ENCODE measurements at places on chromosomes 1 and 21.

- DNase-seq, result no peak
These were observed 136.0 kb downstream of the SNX7 start for GRCh38 chr1:98797506-98797905.

GRCh38 chr1:54857746-54858561 is 29.0 kb downstream of the DHCR24 start:
- DNase-seq, result no peak

GRCh38 chr1:46021046-46021996 is 111.1 kb downstream of the PIK3R3 start:
- DNase-seq, result no peak

DNA sequence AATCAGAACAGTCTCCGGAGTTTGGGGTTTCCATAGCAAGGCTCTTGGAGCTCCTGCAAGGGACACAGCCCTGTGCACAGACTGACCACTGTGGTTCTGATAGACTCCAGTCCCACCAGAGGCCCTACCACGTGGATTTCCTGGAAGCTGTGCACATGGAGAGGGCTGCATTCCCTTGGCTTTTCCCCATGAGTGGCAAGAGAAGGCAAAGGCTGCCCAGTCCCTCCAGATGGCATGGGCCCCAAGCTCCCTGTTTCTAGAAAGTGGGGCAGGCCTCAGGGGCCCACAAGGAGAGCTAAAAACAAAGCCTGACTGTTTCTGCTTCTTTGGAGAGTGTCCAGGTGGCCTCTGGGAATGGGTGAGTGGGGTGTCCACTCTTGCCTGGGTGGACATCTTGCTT is 87.5 kb downstream of the DDX20 start:
- DNase-seq, result no peak

- DNase-seq, result no peak
These were observed 32.3 kb downstream of the PTPRC start for GRCh38 chr1:198671136-198671535.

- DNase-seq, result no peak
These were observed 31.4 kb downstream of the STPG1 start for GRCh38 chr1:24382165-24382577.

- DNase-seq, result peak; percentile 35
These were observed 2.7 kb downstream of the SCYL3 start for GRCh38 chr1:169890761-169891538.

DNA sequence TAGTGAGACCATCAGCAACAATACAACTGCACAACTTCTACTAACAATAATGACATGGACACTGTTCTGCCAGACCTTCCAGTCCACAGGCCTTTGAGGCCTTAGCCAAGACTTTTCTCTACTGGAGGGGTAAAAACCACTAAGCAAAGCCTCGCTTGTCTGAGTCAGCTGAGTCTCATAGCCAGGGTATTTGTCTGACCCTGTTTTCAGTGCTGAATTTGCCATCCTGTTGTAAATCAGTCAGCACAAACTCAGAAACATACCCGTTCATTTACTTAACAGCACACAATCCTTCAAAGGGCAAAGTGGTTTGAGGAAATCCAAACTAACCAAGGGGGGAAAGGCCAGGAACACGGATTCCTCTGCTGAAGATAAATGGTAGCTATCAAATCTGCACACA is 537.8 kb downstream of the SMYD3 start:
- DNase-seq, result no peak

DNA sequence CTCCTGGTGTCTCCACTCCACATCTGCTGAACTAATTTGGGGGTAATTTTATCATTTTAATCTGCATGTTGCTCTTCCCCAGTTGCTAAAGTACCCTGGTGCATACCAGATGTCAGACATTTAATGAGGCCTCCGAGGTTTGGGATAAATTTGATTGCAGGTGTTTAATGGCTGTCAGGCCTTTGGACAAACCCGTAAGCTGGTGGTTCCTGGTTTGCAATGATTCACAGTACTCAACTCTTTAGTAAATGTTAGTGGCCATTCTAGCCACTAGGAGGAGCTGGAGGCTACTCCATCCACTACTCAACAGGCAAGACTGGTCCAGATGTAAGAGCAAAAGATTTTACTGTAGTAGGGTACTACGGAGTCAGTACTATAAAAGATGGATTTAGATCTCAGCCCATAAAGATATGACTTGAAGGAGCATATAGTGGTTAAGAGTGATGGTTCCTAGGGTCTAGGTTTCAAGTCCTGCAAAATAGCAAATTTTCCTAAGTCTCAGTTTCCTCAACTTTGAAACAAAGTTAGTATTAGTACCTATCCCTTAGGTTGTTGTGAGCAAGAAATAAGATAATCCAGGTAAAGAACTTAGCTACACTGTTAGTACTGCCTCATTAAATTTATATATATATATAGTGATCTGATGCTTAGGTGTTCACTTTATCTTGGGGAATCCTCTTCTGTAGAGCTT is 132.8 kb downstream of the SNX7 start:
- peak; percentile 28 for DNase-seq

- no peak for DNase-seq
These were observed 855.0 kb downstream of the USP25 start for GRCh38 chr21:16584756-16585155.

- DNase-seq, result no peak
These were observed 1494.8 kb downstream of the KCNT2 start for GRCh38 chr1:195113471-195113870.

DNA sequence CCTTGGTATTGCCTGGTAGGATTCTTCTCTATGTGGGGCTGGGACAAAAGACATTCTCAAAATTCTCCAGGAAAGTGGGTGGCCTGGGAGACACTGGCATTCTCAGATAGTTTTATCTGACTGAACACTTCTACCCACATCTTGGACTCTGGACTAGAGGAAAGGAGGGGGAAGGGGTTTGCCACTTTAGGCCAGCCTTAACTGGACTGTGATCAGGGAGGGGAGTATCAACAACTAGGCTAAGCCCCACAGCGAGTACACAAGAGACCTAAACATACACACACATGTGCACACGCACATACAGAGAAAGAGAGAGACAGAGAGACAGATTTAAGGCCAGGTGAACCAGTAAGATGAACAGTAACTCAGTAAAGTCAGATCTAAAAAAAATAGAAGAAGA is 1.2 kb upstream of the SEMA6C start:
- DNase-seq, result no peak

DNA sequence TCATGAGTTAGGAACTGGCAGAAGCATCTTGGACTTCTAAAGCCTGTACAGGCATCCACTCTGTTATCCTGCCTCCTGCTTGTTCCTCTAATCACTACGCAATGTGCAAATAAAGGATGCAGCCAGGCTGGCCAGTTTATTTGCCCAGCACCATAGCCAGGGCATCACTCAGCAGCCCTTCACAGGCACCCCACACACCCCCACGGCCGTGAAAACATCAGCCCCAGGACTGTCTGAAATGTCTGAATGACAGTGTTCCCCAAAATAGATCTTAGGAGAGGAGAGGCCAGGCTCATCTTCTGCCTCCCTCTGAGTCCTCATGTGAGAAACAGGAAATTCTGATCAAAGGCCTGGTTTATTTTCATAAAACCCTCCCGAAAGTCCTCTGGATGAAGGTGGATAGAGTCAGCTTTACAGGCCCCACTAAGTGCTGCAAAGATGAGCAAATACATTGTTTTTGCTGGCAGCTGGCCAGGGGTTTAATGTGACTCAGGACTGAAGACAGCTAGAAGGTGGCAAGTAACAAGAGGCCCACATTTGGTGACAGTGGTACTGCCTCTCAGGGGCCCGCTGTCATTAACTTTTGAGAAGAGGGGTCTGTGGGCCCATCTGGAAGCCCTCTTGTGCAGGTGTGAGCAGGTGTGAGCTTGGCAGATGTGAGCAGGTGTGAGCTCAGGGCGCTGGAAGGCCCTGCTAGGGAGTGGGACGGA is 32.9 kb downstream of the GRHL3 start:
- DNase-seq, result peak; percentile 59

GRCh38 chr1:111789666-111790316 is 34.1 kb downstream of the DDX20 start:
- no peak for DNase-seq

DNA sequence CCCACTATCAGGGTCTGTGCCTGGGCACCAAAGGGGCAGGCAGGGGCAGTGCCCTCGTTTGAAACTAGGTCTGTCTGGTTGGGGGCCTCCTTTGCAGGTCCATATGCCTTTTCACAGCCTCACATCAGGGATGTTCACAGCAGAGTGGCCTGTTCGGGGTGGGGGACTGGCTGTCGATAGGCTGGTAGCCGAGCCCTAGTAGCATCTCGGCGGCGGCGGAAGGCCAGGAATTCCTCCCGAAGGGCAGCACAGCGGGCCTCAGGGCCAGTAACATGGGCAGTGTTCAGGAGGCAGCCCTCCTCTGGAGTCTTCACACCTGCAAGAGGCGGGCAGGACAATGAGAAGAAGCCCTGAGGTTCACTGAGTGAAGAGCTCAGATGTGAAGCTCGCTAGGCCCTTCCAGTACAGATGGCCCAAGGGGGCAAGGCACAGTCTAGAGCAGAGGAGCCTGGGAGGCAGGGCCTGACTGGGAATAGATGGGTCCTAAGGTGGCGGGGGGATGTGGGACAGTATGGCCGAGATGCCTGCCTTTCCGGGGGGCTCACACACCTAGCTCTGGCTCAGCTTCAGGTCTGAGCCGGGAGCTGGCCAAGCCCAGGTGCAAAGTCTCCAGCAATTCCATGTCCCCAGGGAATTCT is 2.0 kb upstream of the TAGLN2 start:
- DNase-seq, result no peak

GRCh38 chr1:38444770-38445442 is 398.3 kb upstream of the POU3F1 start:
- no peak for DNase-seq

DNA sequence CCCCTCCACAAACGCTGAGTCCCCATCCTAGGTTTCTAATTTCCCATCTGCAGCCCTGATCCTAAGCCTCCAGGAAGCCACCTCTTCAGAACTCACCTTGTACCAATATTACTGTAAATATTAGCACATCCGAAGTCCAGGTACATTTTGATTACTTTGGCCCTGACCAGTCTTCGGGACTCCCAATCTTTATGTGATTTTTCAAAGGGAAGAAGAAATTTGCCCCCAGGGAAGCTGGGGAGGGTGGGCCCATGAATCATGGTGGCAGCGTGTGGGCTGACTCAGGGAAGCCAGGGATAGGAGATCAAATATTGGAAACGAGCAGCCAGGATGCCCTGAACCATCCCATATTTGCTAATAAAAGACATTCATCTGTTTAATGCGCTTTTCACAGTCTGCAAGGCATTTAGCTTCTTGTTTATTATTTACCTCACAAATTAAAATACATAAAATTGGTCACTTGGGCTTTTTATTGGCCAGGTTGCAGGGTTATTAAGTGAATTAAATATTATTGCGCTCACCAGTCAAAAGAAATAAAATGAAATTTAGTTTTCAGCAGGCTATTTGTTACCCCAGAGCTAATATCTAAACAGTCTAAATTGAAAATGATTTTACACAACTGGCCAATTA is 46.6 kb downstream of the KIAA0040 start:
- no peak for DNase-seq

DNA sequence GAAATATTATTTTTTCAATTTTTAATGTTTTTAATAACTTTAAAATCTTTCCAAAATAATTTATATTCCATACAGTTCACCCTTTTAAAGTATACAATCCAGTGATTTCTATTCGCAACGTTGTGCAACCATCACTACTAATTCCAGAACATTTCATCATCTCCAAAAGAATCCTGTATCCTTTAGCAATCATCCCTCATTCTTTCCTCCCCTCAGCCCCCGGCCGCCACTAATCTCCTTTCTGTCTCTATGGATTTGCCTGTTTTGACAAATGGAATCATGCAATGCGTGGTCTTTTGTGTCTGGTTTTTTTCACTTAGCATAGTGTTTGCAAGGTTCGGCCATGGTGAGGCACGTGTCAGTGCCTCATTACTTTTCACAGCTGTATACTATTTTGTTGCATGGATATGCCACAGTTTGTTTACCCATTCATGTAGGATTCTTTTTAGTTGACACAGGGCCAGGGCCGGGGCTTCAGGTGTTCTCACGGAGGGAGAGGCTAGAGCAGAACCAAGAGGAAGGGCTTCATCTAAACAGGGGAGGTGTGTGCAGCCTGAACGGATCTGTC is 40.6 kb upstream of the ZBTB40 start:
- DNase-seq, result no peak

- DNase-seq, result no peak
These were observed 19.5 kb upstream of the CREG1 start for GRCh38 chr1:167573035-167573434.

DNA sequence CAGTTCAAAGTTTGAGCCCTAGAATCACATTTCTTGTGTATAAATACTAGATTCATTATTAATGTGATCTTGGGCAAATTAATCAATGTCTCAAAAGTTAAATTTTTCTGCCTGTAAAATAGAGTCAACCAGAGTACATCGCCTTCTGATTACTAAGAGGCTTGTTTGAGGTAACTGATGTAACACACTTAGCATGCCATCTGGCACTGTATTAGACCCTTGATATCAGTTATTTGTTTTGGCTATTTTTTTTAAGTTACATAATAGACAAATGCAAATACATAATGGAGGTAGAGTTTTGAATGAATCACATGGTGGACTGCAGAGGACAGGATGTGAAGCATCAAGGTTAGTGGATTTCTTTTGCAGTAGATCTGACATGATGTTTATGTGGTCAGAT is 298.4 kb downstream of the ADGRL2 start:
- DNase-seq, result no peak

DNA sequence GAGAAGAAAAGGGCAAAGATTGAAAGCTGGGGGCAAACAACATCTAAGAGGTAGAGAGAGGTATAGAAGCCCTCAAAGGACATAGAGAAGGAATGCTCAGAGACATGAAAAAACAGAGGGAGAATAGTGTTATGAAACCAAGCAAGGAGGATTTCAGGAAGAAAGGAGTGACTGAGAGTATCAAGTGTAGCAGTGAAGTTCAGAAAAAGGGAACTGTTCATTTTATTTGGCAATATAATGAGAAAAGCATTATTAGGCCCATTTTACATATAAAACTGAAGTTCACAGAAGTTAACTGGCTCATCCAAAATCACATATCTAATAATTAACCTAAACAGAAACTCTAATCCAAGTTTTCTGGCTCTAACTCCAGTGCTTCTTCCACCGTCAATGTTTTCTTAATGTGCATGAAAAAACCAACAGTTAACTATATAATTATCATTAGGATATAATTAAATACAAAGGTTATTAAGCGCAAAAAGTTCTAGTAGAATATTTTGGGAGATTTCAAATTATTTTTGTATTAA is 17.7 kb downstream of the NEXN start:
- DNase-seq, result no peak

DNA sequence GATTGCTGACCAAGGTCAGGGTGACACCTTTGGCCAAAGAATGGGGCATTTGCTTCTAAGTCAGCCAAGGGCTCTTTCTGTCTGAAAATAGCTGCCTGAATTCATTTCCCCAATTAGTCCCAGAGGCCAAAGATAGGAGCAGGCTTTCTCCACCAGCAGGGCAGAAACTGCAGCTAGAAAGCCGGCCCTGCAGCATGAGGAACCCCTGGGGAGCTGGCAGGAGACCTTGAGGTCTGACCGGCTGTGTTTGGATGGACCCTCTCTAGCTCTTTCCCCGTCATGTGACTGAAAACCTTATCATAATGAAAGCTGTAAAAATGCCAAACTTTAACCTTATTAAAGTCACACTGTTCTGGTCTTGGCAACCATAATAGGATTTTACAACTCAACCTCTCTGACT is 93.4 kb downstream of the CD58 start:
- no peak for DNase-seq
